ENCODE measurements at places on chromosomes 4 and X.

DNA sequence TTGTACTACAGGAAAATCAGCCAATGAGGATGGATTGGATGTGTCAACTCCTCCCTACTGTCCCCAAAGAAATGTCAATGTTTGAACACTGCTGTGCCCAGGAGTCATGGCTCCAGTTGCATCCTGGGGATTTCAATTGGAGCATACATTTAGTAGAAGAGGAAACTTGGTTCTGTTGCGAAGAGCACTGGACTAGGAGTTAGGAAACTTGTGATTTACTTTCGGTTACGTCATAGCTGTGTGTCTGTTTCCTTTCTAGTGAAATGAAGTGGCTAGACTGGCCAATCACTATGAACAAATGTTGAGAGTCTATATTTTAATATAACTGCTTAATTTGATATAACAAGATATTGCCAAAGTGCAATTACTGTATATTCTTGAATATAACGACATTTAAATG, 35.2 kb downstream of the ARL9 start:
- no peak for DNase-seq

DNA sequence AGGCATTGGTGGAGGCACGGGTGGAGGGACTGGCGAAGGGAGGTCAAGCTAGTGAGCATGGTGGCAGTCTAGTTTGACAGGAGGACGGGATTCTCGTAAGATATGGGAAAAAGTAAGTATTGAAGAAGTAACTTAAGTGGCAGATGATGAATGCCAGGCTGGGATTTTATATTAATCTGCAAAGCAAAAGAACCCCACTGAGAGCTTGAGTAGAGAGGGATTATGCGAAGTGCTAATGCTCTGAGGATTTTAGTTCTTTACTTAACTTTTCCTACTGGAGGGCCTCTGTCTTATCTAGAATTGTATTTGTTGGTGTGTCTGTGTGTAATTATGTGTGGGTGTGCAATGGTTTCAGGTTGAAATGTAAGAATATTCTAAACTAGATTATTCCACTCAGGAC, 327.9 kb downstream of the FAT4 start:
- DNase-seq, result no peak

DNA sequence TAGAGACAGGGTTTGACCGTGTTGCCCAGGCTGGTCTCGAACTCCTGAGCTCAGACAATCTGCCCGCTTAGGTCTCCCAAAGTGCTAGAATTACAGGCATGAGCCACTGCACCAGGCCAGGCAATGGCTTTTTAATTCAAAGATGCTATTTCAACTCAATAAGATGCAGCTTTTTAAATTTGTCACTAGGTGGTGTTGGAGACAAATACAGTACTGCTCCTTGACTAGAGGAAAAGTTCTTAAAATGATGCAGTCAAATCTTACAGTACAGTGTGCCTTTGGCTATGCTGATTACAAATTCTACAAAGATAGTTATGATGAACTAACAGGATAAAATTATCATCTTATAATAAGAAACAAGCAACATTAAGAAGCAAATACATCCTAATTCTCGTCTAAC, 441.1 kb downstream of the KCNIP4 start:
- no peak for DNase-seq

DNA sequence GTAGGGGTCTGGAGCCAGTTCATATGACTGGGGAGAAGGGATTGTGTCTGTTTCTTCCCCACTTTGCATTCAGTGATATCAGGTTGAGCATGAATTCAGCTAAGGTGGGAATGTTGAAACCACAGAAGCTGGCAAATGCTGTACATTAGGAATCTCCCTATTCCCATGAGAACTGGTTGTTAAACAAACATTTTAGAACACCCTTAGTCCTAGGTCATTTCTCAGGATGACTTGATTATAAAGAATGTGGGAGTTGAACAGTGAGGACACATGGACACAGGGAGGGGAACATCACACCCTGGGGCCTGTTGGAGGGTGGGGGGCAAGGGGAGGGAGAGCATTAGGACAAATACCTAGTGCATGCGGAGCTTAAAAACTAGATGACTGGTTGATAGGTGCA, 62.6 kb upstream of the LIMCH1 start:
- DNase-seq, result no peak

GRCh38 chr4:78653655-78654054, 102.1 kb downstream of the ANXA3 start:
- no peak for DNase-seq

DNA sequence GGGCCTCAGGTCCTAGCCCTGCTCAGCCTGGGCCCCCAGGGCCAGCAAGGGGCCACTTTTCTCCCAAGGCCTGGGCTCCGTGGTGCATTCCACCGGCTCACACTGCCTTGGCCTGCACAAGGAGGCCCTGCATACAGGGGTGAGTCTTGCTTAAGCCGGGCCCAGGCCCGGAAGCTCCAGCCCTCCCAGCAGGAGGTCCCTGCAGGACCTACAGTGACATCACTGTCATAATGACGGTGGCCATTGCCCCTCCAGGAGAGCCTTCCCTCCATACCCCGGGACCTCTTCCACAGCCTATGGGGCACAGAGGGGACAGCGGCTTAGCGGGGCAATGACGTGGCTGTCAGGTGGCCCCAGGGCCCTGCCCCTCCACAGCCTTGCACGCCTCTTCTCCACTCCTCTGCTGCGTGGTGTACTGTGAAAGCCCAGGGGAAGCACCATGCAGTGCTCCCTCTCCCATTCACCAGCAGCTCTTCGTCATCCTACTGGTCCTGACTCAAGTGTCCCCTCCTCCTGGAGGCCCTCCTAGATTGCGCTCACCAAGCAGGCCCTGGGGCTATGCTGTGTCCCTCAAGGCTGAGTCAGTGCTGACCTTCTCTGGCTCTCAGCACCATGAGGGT, 32.3 kb upstream of the AFAP1 start:
- no peak for DNase-seq
